ENCODE measurements at places on chromosomes 2 and 18. TPM values are rescaled to one million over a fixed set of nuclear protein-coding genes. Genes with fewer than 3 reads are reported as not detected.
A peak's percentile ranks its signal among the peaks of the same experiment; 100 is the strongest.

GRCh38 chr18:9604348-9604747, 10.0 kb downstream of the PPP4R1 start:
- H3K27ac ChIP-seq, result no peak overlapping the region
- peaks cover 24% of the 10 kb centered on the region for H3K36me3 ChIP-seq
- DNase-seq, result no peak
- H3K27me3 ChIP-seq, result no peaks in the 10 kb centered on the region

GRCh38 chr2:214377286-214377624, 33.6 kb upstream of the VWC2L start:
- no peaks in the 10 kb centered on the region for H3K4me1 ChIP-seq
- H3K27ac ChIP-seq, result no peak overlapping the region
- no peaks in the 10 kb centered on the region for H3K36me3 ChIP-seq

DNA sequence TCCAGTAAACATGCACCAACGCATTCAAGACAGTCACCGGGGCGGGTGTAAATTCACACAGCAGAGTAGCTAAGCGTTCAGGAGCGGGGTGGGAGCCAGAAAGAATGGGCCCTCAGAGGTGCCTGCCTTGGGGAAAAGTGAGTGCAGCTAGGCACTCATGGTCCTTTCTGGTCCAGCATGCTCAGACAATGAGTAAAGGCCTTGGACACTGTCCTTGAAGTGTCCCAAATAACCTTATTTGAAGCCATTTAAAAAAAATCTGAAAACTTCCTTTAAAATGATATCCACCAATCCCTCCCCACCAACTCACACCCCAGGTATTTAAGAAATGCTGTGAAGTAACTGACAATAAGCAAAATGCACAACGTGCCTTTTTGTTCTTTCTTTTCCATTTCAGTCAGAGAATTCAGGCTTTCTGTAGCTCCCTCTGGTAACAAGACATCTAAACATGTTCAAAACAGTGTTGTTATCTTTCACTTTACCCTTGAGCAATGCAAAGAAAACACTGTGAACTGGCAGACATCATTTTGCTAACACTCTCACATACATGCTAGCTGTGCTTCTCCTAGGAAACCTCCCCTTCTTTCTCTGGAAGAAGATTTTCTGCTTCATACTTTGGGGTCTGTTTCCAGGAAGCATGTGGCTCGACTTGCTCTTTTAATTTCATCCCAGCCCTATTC, 445.1 kb upstream of the SPRED2 start:
- no peak for DNase-seq
- H3K27me3 ChIP-seq, result no peaks in the 10 kb centered on the region
- no peaks in the 10 kb centered on the region for H3K4me1 ChIP-seq

GRCh38 chr2:105597806-105598803, 146.6 kb upstream of the NCK2 start:
- DNase-seq, result no peak
- H3K27me3 ChIP-seq, result no peaks in the 10 kb centered on the region
- H3K4me3 ChIP-seq, result no peak overlapping the region
- no peak overlapping the region for H3K27ac ChIP-seq
- H3K4me1 ChIP-seq, result no peaks in the 10 kb centered on the region
- no peaks in the 10 kb centered on the region for H3K36me3 ChIP-seq

DNA sequence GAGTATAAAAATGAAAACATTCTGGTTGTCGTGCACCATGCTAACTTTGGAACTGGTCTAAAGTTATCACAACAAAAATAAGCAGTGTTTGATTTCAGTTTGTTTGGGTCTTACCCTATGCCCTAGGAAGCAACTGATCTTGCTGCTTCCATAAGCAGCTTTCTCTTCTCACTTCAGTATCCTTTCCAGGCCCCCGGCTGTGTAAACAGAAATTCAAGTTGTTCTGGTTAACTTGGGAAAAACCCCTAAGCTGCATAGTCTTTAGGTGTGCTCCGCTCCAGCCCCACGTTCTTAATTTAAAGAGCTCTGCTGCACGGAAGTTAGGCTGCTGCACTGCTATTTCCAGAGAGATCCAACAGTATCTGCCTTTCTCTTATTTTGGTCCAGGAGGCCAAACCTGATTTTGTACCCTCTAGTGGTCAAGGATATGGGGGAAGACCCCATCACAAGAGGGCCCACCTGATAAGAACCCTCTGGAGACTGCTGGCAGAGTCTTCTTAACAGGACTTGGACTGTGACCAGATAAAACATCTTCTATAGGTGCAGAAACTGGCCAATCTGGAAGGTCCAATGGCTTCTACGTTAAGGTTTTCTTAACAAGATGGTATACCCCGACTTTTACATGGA, 69.1 kb downstream of the FEZ2 start:
- H3K4me1 ChIP-seq, result no peaks in the 10 kb centered on the region
- DNase-seq, result no peak
- no peaks in the 10 kb centered on the region for H3K27me3 ChIP-seq

DNA sequence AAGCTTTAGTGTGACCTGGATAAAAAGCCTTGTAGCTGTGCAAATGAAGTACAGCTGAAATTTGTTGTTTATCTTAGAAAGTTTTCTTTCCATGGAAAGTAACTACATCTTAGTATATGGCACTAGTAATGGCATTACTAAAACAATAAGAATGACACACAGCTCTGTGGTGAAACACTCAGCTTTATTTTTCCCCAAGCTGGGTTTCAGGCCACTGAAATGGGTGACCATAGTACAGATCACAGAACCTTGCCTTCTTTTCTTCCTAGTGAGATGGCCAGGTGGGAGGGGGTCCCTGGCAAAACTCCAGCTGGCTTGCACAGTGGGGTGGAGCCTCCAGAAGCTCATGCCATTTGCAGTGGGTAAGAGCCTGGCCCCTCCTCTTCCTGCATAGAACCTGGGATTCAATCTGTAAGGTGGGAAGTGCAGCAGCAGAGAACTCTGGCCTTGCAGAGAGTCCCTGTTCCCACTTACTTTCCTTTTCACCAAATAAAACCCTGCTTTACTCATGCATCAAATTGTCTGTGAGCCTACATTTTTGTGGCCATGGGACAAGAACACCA, 17.6 kb upstream of the GRP start:
- DNase-seq, result no peak
- H3K36me3 ChIP-seq, result no peaks in the 10 kb centered on the region
- H3K27me3 ChIP-seq, result peaks cover 31% of the 10 kb centered on the region
- no peak overlapping the region for H3K4me3 ChIP-seq
- no peak overlapping the region for H3K27ac ChIP-seq

- no peaks in the 10 kb centered on the region for H3K36me3 ChIP-seq
- H3K27me3 ChIP-seq, result peaks cover 2% of the 10 kb centered on the region
- H3K27ac ChIP-seq, result no peak overlapping the region
- H3K4me3 ChIP-seq, result no peak overlapping the region
Observed at GRCh38 chr2:102893870-102894269, 132.0 kb downstream of the TMEM182 start.

DNA sequence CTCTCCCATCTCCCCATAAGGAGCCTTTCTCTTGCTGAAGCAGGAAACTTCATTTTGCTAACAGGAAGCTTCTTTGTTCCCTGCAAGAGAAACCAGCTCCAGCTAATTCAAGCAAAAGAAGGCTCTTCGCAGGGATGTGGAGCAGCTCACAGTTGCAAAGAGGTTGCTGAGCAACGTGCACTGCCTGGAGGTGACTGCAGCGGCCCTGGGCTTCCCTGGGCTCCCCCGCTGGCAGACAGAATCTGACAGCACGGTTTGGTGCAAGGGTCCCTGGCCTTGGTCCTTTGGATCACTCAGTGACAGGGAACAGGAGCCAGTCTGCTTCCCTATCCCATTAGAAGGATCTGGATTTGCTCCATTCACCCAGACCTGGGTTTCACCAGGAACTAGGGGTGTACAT, 25.8 kb downstream of the GPR55 start:
- no peak overlapping the region for H3K4me3 ChIP-seq
- H3K27ac ChIP-seq, result no peak overlapping the region
- H3K4me1 ChIP-seq, result peaks cover 32% of the 10 kb centered on the region
- DNase-seq, result peak; percentile 8

GRCh38 chr2:142954493-142954892, 77.0 kb downstream of the KYNU start:
- no peak overlapping the region for H3K4me3 ChIP-seq
- no peaks in the 10 kb centered on the region for H3K4me1 ChIP-seq
- H3K36me3 ChIP-seq, result no peaks in the 10 kb centered on the region
- H3K27ac ChIP-seq, result no peak overlapping the region
- H3K27me3 ChIP-seq, result peaks cover 9% of the 10 kb centered on the region
- no peak for DNase-seq

DNA sequence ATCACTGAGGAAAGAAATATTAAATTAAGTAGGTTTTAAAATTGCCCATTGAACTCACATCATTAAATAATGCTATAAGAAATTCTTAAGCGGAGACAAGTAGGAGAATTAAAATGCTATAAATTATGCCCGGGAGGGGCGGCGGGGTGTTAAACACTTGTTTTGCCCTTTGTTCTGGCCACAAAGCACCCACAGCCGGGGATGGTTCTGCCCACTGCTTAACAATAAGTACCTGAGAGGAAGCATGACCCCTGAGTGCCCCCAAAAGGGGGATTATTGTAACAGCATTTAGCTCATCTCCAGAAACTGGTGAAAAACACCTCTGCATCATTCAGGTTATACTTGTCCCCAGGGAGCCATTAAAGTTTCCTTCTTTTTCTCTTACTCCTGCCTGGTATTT, 332.7 kb upstream of the POU3F3 start:
- no peak overlapping the region for H3K4me3 ChIP-seq
- no peak overlapping the region for H3K27ac ChIP-seq
- no peak for DNase-seq

DNA sequence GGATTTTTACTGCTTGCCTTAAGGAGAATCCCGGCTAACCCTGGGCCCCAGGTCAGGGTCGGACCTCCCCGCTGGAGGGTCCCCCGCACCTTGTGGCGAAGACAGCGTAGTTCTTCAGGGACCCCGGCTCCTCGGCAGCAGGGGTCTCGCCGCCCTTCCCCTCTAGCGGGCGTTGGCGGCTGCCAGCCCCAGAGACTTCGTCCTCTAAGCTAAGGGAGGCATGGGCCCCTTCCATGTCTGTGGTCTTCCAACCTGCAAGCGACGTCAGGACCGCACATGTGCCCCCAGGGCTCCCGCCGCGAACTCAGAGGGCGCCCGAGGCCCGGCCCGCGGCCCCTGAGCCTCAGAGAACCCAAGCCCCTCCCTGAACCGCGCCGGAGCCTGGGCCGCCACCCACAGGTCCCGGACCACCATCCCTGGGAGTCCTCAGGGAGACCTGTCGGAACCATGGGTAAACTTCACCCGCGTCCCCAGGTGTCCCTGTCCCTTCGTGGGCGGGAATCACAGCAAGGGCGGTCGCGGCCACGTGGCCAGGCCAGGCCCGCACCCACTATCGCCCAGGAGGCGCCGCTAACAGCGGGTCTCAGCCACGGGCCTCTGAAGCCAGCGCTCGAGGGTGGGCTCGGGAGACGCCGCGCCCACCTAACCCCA, 562 bp downstream of the ANKMY1 start:
- DNase-seq, result no peak
- H3K4me1 ChIP-seq, result peaks cover 41% of the 10 kb centered on the region
- H3K27me3 ChIP-seq, result no peaks in the 10 kb centered on the region
- H3K27ac ChIP-seq, result no peak overlapping the region
- H3K4me3 ChIP-seq, result no peak overlapping the region

GRCh38 chr2:205772983-205773382, 90.7 kb downstream of the NRP2 start:
- H3K4me3 ChIP-seq, result no peak overlapping the region
- H3K4me1 ChIP-seq, result peaks cover 4% of the 10 kb centered on the region
- DNase-seq, result no peak
- H3K27ac ChIP-seq, result no peak overlapping the region
- no peaks in the 10 kb centered on the region for H3K36me3 ChIP-seq
- peaks cover 31% of the 10 kb centered on the region for H3K27me3 ChIP-seq

DNA sequence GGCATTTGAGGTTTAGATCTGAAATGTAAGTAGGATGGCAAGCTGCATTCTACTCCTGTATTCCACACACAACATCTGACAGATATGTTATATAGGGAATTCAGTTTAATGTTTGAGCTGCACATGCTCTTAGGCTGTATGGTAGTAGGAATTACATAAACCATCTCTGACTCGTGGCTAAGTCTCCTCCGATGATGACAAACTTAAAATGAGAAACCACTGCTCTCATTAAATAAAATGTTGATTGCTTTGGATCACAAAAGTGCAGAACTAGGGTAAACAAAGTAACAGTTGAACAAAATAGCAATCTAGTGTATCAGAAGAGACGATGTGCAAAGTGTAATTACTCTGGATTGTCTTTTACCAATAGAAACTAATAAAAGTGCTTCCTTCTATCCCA, 50.1 kb upstream of the WDR75 start:
- H3K27me3 ChIP-seq, result no peaks in the 10 kb centered on the region
- no peak overlapping the region for H3K27ac ChIP-seq
- no peaks in the 10 kb centered on the region for H3K4me1 ChIP-seq
- H3K36me3 ChIP-seq, result no peaks in the 10 kb centered on the region
- H3K4me3 ChIP-seq, result no peak overlapping the region
- DNase-seq, result no peak

DNA sequence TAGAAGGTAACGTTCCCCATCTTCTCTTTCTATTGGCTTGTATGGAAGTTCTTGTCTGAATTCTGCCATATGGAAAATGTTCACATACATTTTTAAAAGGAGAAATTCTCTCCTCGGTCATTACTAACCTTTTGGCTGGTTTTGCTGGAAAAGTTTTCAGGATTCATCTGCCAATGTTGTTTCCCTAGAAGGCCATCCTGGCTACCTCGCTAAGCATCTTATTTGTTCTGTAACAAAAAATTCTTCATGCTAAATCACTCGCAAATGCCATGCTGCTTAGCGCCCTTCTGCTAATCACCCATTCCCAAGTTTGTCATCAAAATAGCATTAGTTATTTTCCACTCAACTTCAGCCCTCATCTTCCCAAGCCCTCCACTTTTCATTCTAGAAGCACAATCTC, 262.0 kb downstream of the SLC8A1 start:
- no peak for DNase-seq
- no peaks in the 10 kb centered on the region for H3K36me3 ChIP-seq
- no peak overlapping the region for H3K27ac ChIP-seq
- no peaks in the 10 kb centered on the region for H3K4me1 ChIP-seq

DNA sequence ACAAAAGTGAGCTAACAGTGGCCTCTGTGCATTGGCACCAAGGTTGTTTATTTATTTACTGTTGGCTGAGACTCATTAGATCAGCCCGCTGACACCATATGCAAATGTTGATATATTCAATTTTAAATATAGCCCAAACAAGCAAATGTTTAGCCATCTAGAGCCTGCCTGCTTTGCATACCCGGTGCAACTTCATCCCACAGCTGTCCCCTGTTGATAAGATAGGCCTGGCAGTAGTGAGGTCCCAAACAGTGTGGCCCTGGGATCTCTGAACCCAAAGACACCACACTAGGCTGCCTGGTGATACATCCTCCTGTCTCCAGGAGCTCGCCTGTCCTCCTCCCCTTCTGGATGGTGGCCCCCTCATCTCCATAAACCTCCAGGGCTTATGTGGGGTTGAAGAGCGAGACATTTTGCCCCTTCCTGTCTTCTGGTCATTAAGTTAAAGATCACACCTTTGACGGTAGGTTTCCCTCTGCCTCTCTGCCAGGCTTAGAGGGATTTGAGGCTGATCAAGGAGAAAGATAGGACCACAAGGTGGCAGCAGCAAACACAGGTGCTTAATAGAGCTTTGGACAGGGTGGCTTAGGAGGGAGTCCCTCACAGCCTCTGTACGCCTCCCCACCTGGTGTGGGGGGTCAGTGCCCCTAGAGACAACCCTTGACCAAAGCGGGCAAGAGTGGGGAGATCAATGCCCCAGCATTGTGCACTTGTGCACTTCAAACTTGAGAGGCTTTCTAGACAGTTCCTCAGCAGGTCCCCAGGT, 23.7 kb upstream of the MYO5B start:
- peaks cover 4% of the 10 kb centered on the region for H3K36me3 ChIP-seq
- no peaks in the 10 kb centered on the region for H3K4me1 ChIP-seq
- H3K4me3 ChIP-seq, result no peak overlapping the region
- peaks cover 18% of the 10 kb centered on the region for H3K27me3 ChIP-seq

DHX57 gene
- 14.4 TPM for total RNA-seq

SGPP2 gene
- total RNA-seq, result 20.3 TPM

RAB17 gene
- total RNA-seq, result not detected

RAD51AP2 gene
- total RNA-seq, result not detected

DSC2 gene
- total RNA-seq, result not detected

AQP12B gene
- total RNA-seq, result not detected

CPO gene
- total RNA-seq, result not detected

CAPN14 gene
- total RNA-seq, result 0.39 TPM

All from activated CD4-positive, alpha-beta memory T cell treated with anti-CD3 and anti-CD28 coated beads for 36 hours (primary cell).